Right hindlimb (tissue), 1 donor: ENCODE measurements at places on chromosomes 3 and 15.

DNA sequence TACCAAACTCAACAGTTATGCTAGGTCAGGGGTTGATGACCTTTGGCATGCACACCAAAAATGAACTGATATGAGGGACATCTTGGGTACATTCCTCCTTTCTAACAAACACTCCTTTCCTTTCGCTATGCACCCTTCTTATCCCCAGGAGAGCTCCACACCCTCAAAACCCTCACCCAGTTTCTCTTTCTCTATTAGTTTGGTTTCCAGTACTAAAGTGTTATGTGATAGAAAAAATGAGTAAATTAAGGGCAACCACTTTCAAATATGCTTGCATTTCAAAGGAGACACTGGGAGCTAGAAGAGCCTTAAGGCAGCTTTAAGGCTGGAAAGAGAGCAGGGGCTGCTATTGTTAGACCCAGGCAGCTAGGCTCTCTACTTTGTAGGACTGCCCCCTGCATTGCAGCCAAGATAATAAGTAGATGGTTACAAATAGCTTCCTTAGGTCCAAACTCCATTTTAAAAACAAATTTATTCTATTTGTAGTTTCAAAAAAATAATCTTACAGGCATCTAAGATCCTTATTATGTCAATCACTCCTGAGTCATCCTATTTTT lies 244.3 kb downstream of the ZIC1 start:
- DNase-seq, result no peak

- no peak for DNase-seq
These were observed 9.8 kb downstream of the RPL15 start for GRCh38 chr3:23926736-23927135.

DNA sequence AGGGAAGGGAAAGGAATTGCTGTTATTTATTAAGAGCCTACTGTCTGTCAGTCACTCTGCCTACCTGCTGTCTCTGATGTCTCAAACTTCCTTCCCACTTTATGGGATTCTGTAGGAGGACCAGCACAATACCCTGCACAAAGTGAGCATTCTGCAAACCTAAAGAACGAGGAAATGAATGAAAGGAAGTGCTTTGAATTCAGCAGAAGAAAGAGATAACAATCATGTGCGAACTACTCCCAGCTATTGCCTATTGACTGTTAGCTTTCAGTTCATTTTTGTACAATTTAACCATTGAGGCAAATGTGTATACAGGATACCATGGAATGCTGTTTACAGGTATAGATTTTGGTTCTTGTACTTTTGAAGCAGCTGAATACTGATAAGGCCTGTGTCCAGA lies 66.8 kb downstream of the CMSS1 start:
- no peak for DNase-seq

GRCh38 chr3:170740726-170741591 lies 129.0 kb downstream of the RPL22L1 start:
- DNase-seq, result peak; percentile 50

- no peak for DNase-seq
These were observed 908.4 kb downstream of the AGBL1 start for GRCh38 chr15:86988033-86988432.

- DNase-seq, result peak; percentile 80
These were observed 871 bp downstream of the MAP1A start for GRCh38 chr15:43518197-43518761.

DNA sequence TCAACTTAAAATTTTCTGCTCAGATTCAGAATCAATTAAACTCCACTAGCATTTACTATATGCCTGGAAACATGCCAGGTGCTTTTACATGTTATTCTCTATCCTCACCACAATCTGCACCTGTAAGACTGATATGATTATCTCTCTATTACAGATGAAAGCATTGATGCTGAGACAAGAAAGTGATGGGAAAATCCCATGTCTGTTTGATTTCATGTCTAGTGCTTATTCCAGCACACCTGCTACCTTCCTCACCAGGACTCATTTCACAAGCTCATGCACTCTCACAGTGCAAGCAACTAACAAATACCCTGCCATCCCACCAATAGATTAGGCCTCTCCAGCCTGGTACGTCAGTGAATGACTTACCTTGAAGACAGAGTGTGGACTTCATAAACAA lies 25.0 kb upstream of the BCL6 start:
- DNase-seq, result no peak

- DNase-seq, result peak; percentile 52
These were observed 134.1 kb downstream of the PDZRN3 start for GRCh38 chr3:73490453-73491286.

- no peak for DNase-seq
These were observed 611.2 kb upstream of the CFAP20DC start for GRCh38 chr3:59660852-59661625.

DNA sequence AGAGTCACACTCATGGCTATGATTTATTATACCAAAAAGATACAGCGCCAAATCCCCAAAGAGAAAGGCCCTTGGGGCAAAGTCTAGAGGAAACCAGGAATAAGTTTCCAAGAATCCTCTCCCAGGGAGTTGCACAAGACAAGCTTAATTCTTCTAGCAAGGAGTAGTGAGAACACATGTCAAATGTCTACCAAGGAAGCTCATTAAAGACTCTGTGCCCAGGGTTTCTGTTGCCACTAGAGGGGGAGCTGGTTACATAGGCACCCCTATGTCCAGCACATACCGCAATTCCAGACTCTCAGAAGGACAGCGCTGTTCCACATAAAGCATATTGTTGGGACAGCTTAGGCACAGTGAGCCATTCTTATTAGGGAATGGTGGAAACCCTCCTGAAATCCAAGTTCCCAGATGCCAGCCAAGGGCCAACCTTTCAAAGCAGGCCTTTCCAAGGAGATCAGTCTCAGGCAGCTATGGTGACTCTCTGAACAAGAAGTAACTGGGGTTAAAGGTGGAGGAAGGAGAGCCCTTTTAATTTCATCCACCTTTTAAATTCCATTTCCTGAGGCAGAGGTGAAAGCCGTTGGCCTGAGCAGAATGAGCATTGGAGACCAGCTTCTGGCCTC lies 194.2 kb downstream of the UACA start:
- DNase-seq, result peak; percentile 55

DNA sequence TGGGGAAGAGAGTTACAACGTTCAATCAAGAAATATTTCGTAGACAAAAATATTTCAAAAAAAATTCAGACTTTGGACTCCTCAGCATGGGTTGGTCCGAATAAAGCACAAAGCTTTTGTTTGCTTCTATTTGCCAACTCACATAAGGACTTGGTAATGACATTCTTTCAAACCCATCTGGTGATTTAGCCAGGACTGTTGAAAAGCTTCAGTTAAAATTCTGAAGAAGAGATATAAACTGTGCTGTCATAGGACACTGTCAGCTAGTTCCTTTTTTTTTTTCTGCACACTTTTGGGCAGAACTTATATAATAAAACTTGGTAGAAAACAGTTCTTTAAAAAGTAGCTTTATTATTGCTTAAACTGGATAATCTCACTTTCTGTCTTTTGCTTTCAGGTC lies 660.8 kb upstream of the SGO1 start:
- DNase-seq, result no peak

GRCh38 chr3:86948822-86949221 lies 42.1 kb downstream of the VGLL3 start:
- DNase-seq, result no peak

DNA sequence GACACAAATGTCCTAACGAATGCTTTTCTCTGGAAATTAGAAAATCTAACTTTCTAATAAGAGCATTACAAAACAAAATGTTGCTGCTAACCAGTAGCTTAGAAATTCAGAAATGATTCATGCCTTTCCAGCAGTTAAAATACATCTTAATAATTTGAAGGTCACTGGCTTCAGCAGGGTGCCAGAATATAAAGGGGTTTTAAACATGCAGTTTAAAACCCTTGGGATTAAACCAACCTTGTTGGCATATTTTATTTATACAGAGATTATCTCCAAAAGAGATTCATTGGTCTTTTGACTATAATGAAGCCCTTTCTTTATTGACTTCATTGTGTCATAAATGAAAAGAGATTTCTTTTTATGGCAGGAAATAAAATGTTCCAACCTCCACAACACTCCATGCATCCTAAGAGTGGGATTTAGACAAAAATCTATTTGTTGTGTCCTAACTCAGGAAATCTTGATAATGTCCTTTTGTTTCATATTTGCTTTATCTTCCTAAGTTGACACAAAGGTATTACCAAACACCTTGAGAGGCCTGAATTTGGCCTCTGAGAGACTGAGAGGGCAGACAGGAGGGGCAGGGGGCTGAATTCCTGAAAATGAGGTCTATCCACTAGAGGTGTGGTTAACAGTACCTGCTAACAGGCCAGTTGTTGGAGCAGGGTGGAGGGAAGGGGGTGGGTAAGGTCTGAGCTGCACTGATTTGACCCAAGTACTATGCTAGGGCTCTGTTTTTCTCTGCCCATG lies 124.4 kb downstream of the FEZF2 start:
- DNase-seq, result no peak

GRCh38 chr3:116350119-116350733 lies 95.1 kb downstream of the LSAMP start:
- DNase-seq, result no peak

GRCh38 chr3:32398531-32398930 lies 6.9 kb downstream of the CMTM7 start:
- no peak for DNase-seq

DNA sequence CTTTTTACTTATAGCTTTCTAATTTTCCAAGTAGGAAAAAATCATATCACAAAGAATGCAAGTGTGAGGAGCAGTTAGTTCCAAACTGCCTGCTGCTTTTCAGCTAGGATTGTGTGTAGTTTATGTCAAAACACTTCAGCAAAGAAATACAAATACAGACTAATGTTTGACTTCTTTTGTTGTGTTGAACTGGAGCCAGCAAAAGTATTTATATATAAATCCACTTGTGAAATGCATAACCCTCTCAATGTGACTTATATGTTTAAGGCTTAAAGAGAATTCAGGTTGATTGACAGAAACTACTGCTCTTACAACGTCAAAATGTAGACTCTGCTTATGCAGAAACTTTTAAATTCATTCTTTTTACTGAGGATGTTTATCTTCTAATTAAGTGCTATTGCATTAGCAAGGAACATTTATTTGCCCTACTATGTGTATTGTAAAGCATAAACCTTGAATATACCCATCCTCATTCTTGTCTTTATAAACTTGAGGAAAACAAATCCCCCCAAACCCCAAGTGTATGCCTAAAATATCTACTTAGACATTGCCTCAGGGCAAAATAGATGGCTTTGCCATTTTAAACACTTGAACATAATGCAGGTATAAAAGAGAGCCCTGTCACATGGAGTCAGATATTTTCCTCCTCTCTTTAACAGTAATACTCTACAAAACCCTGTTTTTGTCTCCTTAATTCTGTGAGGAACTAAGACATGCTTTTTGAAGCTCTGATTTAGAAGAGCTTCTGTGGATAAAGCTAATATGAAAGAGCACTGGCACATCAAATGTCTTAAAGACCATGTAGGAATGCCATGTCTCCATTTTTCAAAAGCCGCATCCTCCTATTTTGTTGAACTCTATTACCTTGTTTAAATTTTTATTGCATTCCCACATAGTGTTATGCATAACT lies 302.8 kb upstream of the TBC1D5 start:
- DNase-seq, result no peak

DNA sequence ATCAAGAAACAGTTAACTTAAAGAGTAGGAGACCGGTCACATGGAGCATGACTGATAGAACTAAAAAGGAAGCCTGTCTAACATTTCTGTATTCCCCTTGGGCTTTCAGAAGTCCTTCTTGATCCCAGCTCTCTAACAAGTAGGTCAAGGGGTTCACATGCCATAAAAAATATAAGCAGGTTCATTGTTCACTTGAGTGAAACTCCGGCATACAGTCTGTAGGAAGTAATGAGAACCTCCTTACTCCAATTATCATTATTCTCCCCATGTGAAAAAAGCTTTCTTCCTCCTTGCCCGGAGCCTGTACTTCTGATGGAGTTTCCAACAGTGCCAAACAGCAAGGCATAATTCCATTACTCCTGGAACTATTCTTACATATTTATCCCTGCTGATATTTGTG lies 242.8 kb upstream of the CNTN4 start:
- no peak for DNase-seq

DNA sequence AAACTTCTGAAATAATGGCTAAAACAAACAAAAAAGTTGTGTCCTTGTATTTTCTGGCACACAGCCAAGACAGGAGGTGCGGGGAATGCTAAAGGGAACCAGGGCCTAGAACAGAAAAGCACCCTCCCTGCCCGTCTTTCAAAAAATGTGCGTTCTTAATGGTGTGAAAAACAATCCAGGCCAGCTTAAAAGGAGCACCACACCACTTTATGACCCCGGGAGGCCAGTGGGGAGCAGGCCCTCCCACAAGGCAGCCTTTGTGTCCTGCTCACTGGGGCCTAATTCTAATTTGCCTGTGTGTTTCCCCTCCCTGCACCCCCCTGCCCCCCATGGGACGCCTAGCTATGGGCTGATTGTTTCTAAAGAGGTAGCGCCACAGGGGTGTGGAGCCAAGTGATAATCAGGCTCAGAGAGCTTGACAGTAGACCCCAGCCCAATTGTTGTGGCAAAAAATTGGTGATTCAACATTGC lies 181.4 kb downstream of the GREM1 start:
- DNase-seq, result no peak

DNA sequence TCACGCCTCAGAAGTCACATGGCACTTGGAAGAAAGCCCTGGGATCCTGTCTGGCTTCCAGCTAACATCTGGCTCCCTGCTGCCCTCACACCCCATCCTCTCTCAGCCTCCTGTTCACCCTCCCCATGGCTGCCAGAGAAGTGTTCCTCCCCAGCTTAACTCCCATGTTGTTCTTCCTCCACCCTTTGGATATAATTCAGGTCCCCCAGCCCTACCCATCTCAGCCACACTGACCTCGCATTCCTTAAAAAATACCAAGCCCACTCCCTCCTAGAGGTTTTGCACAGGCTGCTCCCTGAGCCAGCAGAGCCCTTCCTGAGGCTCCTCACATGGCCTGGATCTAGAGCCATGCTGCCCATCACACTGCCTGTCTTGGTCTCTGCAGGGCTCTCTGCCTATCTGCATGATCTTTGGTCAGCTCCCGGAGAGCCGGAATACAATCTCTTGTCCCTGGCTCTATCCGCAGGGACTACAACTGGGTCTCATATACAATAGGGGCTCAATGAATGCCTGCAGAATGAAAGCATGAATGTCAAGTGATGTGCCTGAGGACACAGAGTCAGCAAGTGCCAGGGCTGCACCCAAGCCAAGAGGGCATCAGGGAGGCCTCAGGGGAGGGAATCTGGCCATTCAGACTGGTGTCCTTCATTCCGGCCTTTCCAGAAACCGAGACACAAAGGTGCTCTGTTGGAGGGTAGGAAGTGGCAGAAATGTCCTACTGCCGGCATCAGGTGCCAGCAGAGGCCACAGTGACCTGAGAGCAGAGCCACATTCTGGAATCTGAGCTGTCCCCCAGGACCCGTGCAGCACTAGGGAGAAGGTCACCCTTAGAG lies 3.8 kb upstream of the TKT start:
- no peak for DNase-seq

DNA sequence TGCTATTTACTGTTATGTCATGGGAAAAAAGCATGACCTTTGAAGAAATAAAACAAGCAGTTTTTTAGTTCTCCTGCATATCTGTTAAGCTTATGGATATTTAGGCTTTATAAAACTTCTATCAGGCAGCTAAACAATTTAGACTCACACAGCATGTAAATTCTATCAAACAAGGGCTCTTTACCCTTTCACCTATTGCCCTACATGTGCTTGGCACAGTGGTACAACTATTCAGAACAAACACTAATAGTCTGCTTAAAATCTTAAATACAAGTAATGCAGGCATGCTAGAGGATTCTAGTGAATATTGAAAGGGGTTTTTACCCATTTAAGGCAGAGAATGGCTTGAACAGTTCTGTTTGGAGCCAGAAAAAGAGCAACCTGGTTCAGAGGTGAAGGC lies 23.4 kb upstream of the NANOGP8 start:
- DNase-seq, result no peak
